ENCODE measurements at places on chromosomes 5 and 9.

DNA sequence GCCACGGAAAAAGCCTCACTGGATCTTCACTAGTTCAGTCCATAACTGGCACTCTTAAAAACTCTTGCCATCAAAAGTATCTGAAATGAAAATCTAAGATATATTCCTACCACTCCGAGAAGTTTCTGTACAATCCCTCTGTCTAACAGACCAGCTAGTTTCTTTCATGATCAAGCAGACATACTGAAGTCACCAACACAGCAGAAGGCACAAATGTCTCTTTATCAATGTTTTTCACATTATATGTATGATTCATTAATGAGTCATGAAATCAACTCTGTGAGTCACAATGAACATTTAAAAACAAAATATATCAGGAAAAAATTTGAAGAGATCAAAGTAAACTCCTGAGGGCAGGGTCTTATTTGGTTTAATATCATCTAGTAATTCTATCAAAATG, 50.8 kb downstream of the F2R start:
- no peak for DNase-seq

DNA sequence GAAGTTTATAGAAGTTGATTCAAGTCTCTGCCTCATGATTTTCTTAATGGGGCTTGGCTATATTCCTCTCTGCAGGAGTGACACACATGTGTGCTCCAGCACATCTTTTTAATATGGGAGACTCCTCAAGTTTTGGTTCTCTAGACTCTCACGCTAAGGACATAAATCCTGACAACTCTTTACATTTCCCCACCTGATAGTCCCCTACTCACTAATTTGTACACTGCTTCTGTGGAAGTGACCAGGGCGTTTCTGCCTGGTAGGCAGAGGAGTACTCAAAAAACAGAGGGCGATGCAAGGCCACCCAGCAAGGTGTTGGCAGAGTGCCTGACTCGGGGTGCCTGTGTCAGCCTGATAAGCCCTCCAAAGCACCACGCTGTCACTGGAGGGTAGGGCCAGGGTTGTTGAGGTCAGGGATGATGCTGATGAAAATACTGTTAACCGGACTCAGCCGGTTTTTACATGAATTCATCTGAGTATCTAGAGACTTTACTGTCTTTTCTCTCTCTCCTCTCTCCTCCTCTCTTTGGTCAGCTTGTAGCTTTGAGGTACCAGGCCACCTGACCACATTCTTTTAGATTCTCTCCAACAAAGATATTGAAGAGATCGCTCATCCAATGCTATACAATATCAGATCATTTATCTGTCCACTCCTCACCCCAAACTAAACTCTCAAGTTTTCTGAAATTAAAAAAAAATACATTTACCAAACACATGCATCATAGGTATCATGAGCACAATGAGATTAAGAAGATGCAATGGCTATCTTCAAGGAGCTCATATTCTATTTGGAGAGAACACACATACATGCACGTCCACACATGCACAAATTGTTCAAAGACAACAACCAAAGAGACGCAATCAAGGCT, 205.2 kb downstream of the PIK3R1 start:
- no peak for DNase-seq

- DNase-seq, result no peak
Observed at GRCh38 chr9:2559192-2560152, 62.1 kb upstream of the VLDLR start.

DNA sequence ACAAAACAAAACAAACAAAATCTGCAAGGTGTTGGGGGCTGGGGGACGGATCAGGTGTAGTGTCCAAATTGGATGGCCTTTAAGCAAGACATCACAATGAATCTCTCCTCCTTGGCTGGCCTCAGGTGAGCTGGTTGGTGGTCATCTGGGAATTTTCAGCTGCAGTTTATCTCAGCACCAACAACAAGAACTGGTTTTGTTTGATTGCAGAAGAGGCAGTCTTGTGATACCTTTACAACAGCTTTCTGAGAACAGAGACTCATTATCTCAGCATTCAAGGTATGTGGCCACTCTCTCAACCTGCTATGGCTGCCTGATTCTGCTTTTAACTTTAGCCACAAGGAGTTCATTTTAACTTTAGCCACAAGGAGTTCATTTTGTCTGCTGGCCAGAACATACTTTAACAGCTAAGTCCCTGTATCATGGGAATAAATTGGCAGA, 1543.4 kb downstream of the EFNA5 start:
- DNase-seq, result no peak

DNA sequence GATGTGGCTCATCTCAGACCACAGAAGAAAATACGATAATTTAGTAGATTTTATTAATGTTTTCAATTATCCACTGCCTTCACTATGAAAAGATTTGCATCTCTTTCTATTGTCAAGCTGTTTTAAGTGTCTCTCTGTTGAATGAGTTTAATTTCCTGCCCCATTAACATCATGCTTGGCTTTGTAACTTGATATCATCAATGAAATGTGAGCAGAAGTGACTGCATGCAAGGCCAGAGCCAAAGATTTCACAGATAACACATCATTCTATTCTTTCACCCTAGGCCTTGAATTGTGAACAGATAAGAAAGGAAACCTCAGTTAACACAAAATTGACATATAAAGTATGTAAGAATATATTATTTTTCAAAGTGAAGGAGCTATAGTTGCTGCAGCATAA, 986.4 kb upstream of the CDH18 start:
- no peak for DNase-seq

GRCh38 chr9:93960971-93961841, 6.1 kb upstream of the BARX1 start:
- no peak for DNase-seq

GRCh38 chr5:5492087-5492933, 69.8 kb downstream of the ICE1 start:
- DNase-seq, result no peak

- DNase-seq, result no peak
Observed at GRCh38 chr5:134503937-134504437, 21.5 kb upstream of the JADE2 start.

- peak; percentile 53 for DNase-seq
Observed at GRCh38 chr9:89480825-89481537, 16.9 kb downstream of the SEMA4D start.

- DNase-seq, result no peak
Observed at GRCh38 chr9:19186232-19186631, 44.3 kb upstream of the DENND4C start.

- DNase-seq, result no peak
Observed at GRCh38 chr5:167629634-167630033, 661.8 kb upstream of the WWC1 start.

DNA sequence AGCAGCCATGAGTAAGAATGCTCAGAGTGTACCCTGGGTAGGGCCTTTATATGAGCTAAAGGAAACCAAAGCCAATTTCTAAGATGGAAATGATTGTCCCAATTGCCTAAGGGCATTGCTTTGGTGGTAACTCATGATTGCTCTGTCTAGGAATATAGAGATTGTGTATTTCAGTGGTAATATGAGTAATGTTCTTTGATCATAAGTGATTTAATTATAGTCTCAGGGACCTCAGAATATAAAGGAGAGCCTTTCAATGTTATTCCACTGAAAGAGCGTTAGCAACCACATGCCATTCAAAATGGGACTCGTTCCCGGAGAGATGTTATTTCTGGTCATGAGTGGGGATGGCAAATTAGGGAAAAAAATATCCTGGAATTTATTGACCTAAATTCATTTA, 340.5 kb downstream of the ARHGEF28 start:
- no peak for DNase-seq

GRCh38 chr9:137456061-137456863, 2.9 kb downstream of the NSMF start:
- peak; percentile 4 for DNase-seq

DNA sequence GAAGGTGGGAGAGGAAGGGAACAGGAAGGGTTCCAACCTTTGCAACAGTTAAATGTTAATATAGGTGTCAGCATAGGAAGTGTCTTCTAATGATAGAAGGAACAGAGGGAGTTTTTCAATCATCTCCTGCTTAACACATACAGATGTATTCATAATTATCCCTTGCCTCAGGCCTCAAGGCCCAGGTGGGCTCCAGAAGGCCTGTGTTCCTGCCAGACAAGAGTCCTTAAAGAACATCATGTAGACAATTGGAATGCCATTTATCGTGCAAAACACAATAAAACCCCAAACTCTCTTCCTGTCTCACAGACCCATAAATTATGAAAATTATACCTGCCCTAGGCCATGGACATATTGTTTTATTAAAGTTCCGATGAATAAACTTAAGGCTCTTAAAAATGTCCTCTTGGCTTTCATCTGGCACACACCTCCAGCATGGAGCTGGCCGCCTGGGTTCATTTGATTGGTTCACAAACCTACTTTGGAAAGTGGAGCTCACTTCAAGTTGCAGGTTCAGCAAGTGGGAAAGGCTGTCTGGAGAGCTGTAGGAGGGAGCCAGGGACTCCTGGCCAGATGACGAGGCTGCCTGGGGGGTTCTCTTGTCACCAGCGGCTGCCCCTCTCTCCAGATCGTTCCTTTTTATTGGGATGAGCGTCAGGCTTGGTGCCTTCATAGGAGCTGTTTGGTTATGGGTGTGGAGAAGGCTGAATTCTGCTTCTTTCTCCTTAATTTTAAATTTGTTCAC, 17.5 kb downstream of the SPRY4 start:
- DNase-seq, result no peak

DNA sequence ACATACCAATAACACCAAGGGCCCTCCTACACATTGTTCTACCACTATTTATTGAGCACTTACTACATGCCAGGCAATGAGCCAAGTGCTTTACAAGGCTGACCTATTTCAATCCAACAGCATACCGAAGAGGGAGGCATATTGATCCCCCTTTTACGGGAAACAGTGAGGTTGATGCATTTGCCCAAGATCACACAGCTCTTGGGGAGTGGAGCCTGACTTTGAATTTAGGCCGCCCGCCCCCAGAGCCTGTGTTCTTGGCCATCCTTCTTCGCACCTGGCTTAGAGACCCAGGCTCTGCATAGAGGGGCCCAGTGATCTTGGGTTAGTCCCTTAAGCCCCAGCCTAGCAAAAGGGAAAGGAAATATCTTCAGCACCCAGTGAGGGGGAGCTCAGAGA, 158.1 kb upstream of the IER5L start:
- DNase-seq, result no peak

- DNase-seq, result no peak
Observed at GRCh38 chr9:5112646-5113045, 72.8 kb downstream of the INSL6 start.

- DNase-seq, result no peak
Observed at GRCh38 chr5:149799965-149800516, 69.9 kb downstream of the PPARGC1B start.

- DNase-seq, result no peak
Observed at GRCh38 chr5:167966979-167967378, 324.5 kb upstream of the WWC1 start.

DNA sequence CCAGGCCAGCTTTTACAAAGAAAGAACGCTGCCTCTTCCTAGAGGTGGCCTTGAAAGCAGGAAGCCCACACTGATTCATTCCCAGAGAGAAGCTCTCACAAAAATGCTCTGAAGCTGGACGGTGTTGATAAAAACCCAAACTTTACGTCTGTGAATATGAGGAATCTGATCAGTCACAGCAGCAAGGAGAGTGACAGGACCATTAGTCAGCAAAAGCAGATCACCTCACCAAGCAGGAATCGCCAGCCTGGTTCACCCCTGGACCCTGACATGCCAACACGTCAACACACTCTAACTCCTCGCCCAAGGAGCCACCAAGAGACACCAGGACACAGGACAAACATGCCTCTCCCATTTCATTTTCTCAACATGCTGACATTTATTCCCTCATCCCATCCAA, 70.6 kb upstream of the ZNF622 start:
- DNase-seq, result no peak

- no peak for DNase-seq
Observed at GRCh38 chr5:139709582-139710318, 61.6 kb downstream of the CXXC5 start.

- no peak for DNase-seq
Observed at GRCh38 chr5:45385321-45386058, 310.7 kb downstream of the HCN1 start.

- DNase-seq, result peak; percentile 77
Observed at GRCh38 chr5:1294835-1295649, at the start of gene TERT. TERT (minus strand) TSS chr5:1295068; CDS start chr5:1294989, 79 bp downstream.

- DNase-seq, result no peak
Observed at GRCh38 chr9:125462861-125463291, 201.2 kb downstream of the GAPVD1 start.

- DNase-seq, result no peak
Observed at GRCh38 chr9:37034305-37034937, 353 bp upstream of the PAX5 start.

GRCh38 chr5:73587923-73588322, 22.4 kb downstream of the UTP15 start:
- no peak for DNase-seq

GRCh38 chr5:5306696-5307095, 115.8 kb upstream of the ICE1 start:
- DNase-seq, result no peak

DNA sequence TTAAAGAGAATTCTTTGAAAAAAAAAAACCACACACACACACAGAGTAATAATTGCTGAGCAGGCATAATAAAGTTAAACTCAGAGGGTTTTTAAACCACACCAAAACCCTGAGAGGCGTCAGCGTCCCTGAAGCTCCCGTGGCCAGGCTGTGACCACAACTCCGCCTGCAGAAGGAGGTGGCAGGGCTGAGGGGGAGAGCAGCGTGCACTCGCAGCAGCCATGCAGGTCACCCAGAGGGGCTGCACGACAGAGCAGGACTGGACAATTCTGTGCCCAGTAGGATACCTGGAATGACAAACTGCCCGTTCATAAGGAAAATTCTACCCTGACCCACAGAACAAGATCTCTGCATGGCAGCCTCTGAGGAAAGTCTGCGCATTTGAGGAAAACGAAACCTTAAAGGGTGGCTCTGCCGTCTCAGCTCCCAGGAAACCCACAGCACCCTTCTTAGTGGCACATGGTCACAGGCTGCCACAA, 44.0 kb downstream of the ROR2 start:
- DNase-seq, result peak; percentile 76

GRCh38 chr5:143693651-143694252, 118.2 kb upstream of the HMHB1 start:
- DNase-seq, result no peak

DNA sequence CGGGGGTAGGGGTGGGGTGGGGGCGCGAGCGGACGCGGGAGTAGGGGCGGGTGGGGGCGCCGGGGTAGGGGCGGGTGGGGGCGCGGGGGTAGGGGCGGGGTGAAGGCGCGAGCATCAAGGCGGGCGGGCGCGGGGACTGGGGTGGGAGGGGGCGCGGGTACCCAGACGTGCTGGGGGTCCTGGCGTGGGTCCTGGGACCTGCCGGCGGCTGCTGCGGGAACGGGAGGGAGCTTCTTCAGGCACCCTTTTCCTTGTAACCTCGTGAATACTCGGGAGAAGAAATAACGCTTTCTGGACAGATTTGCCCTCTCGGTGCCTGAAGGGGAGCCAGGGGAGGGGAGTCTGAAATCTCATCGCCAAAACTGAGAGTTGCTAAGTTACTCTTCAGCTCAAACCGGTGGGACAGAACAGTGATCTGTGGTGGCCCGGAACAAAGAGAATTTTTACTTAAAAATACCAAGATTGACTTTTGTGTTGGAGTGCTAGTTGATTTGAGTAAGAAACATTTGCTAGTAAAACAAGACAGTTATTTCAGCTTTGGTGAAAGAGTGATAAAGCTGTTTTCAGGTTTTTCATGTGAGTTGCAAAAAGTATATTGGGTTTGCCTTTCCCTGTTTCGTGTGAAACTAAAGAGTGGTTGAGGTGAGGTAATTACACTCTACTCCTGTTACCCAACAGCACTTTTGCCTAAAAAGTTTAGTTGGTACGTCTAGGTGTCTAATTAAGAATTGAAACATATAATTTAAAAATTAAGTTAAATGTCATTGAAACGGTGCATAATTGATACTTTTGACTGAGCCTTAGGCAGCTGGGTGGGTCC, 643 bp downstream of the PLEKHG4B start:
- DNase-seq, result no peak

Measured in T-helper 1 cell (primary cell).